ENCODE measurements at places on chromosomes 1 and 21.

DNA sequence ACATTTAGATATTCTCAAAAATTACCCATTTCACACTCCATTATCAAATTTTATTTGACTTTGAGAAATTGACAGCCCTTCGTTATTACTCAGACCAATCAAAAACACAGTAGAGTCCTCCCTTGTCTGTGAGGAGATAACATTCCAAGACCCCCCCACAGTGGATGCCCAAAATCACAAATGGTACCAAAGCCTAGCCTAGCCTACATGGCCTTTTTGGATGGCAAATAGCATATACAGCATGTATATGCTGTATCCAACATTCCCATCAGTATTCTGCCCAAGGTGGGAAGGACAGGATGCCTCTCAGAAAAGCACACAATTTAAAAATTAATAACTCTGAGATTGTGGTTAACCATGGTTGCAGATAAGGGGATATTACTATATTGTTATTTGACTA is 17.3 kb downstream of the SFPQ start:
- no peak for DNase-seq

DNA sequence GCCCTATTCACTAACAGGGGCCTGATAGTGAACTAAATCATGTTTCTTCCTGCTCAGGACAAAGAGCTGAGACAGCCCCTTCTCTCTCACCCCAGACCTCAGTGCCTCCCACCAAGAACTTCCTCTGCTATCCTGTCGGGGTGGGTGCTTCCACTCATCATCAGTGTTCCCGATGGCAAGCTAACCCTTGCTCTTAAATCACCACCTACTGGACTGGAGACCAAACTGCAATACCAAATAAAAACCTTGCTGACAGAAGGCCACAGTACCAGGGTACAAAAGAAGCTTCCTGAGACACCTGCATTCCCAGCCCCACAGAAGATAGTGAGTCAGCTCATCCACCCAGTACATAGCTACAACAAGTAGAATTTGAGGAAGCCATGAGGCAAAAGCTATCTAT is 799.5 kb downstream of the LTN1 start:
- no peak for DNase-seq

- DNase-seq: no peak
Observed at GRCh38 chr1:154419620-154420571, 14.8 kb downstream of the IL6R start.

- no peak for DNase-seq
Observed at GRCh38 chr21:19320291-19320690, 916.7 kb upstream of the TMPRSS15 start.

GRCh38 chr1:208643005-208643597 is 398.9 kb upstream of the PLXNA2 start:
- no peak for DNase-seq

GRCh38 chr1:25123551-25123950 is 108.8 kb downstream of the SYF2 start:
- no peak for DNase-seq

Measured in stimulated activated CD4-positive, alpha-beta T cell treated with anti-CD3 and anti-CD28 coated beads, Interleukin-1b, Interleukin-23, amount 100 ng/mL, for 24 hours (primary cell).